Esophagus mucosa (tissue), 1 donor: ENCODE measurements at places on chromosomes 6 and 20. TPM values are rescaled to one million over a fixed set of nuclear protein-coding genes. Genes with fewer than 3 reads are reported as not detected.

- ATAC-seq = peak; percentile 48
These were observed 634 bp downstream of the ITPA start for GRCh38 chr20:3209946-3210317.

DNA sequence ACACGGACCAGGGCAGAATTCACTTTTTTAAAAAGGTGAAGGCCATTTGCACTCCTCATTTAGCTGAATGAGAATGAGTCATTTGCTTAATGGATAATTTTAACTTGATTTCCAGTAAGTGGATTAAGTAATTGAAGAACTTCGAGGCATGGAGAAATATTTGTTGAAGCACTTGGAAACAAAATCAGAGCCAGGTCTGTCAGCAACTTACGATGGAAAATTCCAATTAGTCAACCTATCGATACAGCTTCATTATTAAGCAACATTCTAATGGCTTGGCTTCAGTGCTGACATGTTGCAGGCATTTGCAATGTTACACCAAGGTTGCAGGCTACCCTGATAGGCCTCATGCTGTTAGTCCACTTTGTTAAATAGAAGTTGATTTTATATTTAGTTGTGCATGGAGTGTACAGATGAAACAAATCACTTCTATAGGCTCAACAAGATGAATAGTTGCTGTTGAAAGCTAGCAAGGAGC, 423.5 kb upstream of the SLC35B3 start:
- ATAC-seq = no peak

DNA sequence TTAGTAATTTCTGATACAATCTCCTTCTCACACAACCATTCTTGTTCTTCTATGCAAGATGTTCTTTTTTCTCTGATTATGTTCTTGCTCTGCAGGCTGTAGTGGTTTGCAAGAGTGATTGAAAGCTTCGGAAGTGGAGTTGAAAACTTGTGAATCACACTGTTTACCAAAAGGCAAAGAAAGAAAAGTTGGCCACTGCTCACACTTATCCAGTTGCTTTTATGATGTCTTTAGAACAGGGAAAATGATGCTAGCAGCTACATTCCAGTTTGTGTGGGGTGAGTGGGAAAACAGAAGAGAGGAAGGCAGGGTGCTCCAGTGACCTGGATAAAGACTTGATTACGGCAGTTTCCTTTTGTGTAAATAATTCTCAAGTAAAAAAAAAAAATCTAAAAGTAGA, 583.3 kb downstream of the TENT5A start:
- no peak for ATAC-seq

PTCRA gene
- not detected for total RNA-seq

DNA sequence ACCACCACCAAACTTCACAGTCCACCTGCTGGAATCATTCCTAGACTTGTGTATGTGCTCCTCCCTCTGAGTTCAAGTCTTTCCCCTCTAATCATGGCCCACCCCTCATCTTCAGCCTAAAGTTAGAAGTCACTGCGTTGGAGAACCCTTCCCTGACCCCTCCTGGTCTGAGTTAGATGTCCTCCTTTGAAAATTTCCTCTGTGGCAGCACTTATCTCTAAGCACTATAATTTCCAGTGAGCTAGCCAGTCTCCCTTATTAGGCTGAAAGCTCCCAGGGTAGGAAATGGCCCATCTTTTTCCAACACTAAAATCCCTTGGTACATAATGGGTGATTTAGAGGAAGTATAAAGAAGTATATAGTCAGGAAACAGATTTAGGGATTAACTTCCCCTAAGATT, 63.2 kb downstream of the SESN1 start:
- no peak for ATAC-seq
